ENCODE measurements at places on chromosomes 6 and 20.

- DNase-seq, result no peak
Observed at GRCh38 chr6:156943166-156943565, 166.0 kb downstream of the ARID1B start.

DNA sequence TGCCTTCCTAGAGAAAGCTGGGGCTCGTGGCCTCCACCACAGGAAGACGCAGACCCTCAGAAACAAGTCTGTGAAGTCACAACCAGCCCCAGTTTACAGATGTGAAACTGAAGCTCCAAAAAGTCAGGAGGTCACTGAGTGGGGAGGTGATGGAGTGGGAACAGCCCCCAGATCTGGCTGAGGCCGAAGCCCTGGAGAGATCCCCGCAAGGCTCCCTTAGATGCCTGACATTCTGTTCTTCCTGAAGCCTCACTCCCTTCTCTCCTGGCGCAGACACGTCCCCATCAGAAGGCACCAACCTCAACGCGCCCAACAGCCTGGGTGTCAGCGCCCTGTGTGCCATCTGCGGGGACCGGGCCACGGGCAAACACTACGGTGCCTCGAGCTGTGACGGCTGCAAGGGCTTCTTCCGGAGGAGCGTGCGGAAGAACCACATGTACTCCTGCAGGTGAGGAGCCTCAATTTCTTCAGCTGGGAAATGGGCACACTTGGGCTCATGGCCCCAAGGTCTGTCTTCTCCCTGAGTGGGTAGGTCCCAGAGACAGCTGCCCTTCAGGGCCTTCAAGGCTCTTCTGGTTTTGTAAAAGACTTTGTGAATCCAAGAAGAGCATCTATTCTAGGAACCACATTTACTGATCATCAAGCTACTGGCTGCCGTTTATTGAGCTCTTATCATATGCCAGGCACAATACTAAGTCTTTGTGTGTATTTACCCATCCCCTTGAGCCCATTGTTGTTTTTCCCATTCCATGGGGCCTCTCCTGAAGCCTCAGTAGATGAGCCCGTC is 50.5 kb downstream of the HNF4A start:
- DNase-seq, result no peak

DNA sequence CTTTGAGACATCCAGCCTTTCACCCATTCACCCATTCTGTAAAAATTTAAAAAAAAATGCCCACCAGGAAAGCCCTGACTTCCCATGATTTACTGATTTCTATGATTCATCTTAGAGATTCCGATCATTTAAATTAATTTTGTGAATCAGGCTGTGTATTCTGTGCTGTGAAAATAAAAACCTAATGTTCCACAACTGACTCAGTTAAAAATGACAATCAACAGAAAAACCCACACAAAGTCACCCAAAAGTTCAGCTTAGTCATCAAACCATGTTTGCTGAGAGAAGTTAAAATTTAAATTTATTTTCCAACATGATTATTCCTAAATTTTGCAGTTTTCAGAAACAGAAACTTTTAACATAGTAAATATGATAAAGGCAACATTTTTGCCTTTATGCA is 509.9 kb downstream of the TENT5A start:
- DNase-seq, result no peak

- no peak for DNase-seq
Observed at GRCh38 chr6:72864799-72865198, 242.9 kb downstream of the KCNQ5 start.

GRCh38 chr6:93784794-93785693 is 365.7 kb upstream of the EPHA7 start:
- no peak for DNase-seq

- no peak for DNase-seq
Observed at GRCh38 chr20:6299456-6299855, 176.6 kb upstream of the FERMT1 start.

- DNase-seq, result no peak
Observed at GRCh38 chr6:52538901-52539354, 37.9 kb downstream of the TRAM2 start.

- DNase-seq, result no peak
Observed at GRCh38 chr6:144285798-144286502, 815 bp downstream of the UTRN start.

DNA sequence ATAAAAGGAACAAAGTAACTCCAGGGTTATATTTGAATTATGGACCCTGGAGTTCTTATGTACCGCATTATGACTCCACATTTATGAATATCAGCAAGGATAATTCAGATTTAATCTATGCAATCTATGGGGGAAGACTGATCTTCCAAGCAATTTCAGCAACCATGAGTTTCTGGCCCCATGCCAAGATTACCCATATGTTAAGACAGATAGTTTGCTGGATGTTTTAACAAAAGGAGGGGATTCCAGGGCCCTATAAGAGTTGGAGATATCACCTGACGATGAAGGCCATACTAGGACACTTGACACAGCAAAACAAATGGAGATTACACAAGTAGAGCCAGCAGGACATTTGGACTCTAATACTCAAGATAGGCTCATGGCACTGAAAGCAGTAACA is 45.9 kb upstream of the PLN start:
- no peak for DNase-seq

- DNase-seq, result peak; percentile 68
Observed at GRCh38 chr20:5835321-5835821, 85.2 kb downstream of the SHLD1 start.

DNA sequence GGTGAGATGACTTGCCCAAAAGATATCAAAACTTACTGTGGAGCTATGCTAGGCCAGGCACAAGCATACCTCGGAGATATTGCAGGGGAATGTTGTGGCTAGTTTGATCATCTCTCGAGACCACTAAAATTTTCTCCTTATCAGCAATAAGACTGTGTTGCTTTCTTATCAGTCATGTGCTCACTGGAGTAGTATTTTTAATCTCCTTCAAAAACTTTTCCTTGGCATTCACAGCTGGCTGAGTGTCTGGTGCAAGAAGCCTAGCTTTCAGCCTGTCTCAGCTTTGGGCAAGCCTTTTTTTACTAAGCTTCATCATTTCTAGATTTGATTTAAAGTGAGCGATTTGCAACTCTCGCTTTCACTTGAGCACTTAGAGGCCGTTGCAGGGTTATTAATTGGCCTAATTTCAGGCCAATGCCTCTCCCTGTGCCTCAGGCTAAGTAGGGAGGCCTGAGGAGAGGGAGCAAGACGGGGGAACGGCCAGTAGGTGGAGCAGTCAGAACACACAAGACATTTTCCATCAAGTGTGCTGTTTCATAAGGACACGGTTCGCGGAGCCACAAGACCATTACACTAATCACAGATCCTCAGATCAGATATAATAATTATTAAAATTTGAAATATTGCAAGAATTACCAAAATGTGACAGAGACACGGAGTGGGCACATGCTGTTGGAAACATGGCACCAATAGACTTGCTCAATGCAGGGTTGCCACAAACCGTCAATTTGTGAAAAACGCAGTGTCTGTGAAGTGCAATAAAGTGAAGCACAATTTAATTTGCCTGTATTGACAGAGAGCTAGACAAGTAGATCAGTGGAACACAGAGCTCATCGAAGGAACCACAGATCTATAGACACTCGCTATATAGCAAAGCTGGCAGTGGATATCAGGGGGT is 106.8 kb upstream of the SIRPG start:
- peak; percentile 53 for DNase-seq

GRCh38 chr20:51350941-51351631 is 191.4 kb downstream of the NFATC2 start:
- no peak for DNase-seq

DNA sequence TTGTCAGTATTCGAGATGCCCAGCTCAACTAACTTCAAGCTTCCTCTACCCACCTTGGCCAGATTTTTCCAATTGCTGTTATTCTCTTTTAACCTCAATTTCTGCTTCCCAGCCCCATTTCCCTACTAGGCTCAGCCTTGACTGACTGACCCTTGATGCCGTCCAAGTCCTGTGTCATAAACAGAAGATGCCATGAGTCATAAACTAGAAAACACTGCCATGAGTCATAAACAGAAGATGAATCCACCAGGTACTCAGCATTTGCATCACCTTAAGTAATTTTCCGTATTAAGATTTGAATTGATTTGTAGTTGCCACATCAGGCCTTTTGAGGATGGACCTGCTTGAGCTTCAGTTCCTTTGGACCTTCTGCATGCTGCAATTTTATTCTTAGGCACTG is 123.8 kb downstream of the FAM83B start:
- DNase-seq, result no peak

GRCh38 chr6:107717781-107718180 is 106.3 kb downstream of the SCML4 start:
- no peak for DNase-seq

Data from CD4-positive, alpha-beta T cell treated with Interleukin-15 for 4 hours (primary cell).